ENCODE measurements at places on chromosomes 2 and 18. TPM values are rescaled to one million over a fixed set of nuclear protein-coding genes. Genes with fewer than 3 reads are reported as not detected.

CAPN14 gene
- 0.26 TPM for total RNA-seq

GRCh38 chr2:8976442-8977259 is 26.8 kb downstream of the MBOAT2 start:
- no peak for DNase-seq

KCNIP3 gene
- 4.1 TPM for total RNA-seq

SP3 gene
- 42.9 TPM for total RNA-seq

DSG2 gene
- 47.5 TPM for total RNA-seq

DNA sequence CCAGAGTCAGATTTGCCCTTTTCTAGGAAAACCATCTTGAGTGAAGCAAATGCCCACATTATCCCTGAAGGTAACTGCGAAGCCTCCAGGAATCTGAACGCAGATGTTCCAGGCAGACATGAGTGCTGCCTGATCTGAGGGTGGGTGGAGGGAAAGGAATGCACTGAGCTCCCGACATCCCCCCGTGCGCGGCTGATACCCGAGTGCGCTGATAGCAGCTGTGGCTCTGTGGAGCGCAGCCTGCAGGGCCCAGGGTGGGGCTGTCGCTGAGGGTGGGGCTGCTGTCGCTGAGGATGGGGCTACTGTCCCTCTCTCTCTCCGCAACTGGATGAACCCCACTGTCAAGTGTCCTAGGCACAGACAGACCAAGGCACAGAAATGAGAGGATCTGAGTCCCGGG is 82.4 kb downstream of the GFPT1 start:
- no peak for DNase-seq

GRCh38 chr18:62986490-62986889 is 271.1 kb downstream of the PHLPP1 start:
- DNase-seq = no peak

DNA sequence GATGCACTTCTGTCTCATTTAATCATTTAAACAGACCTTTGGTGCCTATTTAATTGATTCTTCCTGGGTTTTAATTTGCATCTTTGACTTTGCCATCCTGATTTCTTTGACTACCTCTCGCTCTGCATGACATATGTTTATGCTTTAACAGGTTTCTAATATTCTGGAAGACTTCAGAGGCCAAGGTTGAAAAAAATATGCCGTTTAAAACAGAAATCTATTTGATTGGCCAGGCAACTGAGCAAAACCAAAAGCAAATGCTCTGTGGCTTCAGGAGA is 303.4 kb downstream of the IRS1 start:
- DNase-seq = no peak

E2F6 gene
- 11.7 TPM for total RNA-seq

GRCh38 chr2:62803961-62804360 is 98.4 kb downstream of the EHBP1 start:
- no peak for DNase-seq

GRCh38 chr18:62037989-62038778 is 145.4 kb upstream of the RNF152 start:
- no peak for DNase-seq

DNA sequence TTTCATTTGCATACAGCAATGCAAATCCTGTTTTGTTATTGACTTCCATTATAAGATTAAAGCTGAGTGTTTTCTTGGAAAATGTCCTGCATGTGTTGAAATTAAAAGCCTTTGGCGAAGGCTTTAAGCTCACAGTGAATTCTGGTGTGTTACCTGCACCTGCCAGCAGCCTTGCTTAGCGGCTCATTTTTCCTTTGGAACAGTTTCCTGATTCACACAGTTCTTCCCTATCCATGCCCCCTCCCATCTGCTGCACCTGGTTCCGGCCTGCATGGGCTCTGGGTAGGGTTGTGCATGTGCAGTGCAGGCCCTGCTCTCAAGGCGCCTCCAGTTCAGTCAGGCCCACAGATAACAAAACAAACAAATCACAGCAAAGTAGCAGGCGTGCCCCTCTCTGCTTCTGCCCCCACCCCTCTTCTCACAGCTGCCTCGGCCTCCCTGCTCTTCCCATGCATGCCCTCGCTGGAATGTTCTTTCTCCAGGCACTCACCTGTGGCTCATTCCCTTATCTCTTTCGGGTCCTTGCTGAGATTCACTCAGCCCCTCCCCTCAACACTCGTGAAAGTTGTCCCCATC is 15.8 kb downstream of the MTCL1 start:
- DNase-seq = no peak

DNAJB2 gene
- total RNA-seq = 63.6 TPM

DNA sequence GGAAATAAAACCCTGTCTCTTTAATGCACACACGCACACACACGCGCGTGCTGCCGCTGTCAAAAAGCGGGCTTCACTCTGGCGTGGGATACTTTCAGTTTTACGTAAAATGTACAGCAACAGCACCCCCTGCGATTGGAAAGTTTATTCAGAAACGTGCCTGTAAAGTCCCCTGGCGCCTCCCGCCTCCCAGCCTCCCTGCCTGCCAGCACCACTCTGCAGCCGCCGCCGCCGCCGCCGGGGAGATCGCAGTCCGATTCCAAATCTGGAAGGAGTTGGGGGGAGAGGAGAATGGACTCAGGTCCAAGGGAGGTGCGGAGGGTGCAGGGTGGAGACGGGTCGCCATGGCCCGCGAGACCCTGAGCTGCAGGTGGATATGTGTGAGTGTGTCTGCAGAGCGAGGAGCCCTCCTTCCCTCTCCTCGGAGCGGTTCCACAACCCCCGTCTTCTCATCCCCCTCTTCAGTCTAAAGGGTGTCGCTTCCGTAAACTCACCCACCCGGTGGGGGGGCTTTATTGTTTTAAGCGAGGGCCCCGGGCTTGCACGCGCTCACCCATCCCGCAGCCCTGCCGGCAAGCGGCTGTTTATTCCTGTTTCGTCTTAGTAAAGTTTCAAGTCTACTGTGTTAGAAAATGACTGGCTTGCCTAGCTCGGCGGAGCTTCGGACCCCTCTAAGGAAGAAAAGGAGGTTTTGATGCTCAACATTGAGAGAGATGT is 1.8 kb upstream of the BCL11A start:
- no peak for DNase-seq

GRCh38 chr18:36492604-36493329 is 195.3 kb downstream of the FHOD3 start:
- no peak for DNase-seq

GRCh38 chr2:51994123-51994763 is 962.3 kb upstream of the NRXN1 start:
- no peak for DNase-seq

GRCh38 chr2:225526760-225527390 is 127.4 kb downstream of the NYAP2 start:
- DNase-seq = no peak

DNA sequence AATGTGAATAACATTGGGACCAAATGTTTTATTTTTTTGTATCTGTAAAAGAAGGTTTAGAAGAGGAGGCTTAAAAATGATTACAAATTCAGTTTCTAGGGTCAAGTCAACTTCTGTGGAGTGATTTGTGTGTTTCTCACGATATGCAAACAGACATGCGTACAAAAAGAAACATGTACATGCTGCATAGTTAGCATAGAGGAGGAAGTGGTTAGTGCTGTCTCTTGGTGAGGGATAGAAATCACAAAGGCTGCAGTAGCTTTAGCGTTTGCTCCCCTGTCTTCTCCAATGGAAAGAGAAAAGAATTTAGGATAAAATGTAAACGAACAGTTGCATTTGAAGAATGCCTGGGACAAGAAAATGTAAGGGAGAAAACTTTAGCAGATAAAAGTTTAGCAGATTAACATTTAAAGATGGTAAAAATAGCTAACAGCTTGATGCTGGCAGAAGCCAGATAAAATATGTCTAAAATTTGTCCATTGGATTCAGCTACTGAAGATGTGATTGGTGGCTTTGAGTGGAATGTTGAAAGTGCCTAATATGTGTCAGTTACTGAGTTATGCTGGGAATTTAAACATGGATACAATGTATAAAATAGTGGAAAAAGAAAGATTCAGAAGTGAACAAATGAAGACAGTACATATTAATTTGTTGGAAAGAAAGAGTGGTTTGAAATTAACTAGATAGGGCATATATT is 44.9 kb downstream of the MALT1 start:
- DNase-seq = no peak

- DNase-seq = no peak
Measured at GRCh38 chr2:109471658-109472057, 142.1 kb downstream of the SEPTIN10 start.

LRP2 gene
- 1.8 TPM for total RNA-seq

- no peak for DNase-seq
Measured at GRCh38 chr2:231222318-231223000, 24.0 kb downstream of the ARMC9 start.

- no peak for DNase-seq
Measured at GRCh38 chr2:78532762-78533379, 492.6 kb upstream of the REG3G start.

CD28 gene
- 2.9 TPM for total RNA-seq

HOXD3 gene
- total RNA-seq = 1.1 TPM

B3GNT7 gene
- total RNA-seq = 4.5 TPM

- DNase-seq = no peak
Measured at GRCh38 chr2:97908208-97908676, 87.5 kb downstream of the TMEM131 start.

- DNase-seq = no peak
Measured at GRCh38 chr18:5759194-5759593, 136.1 kb downstream of the TMEM200C start.

COPS8 gene
- total RNA-seq = 66.4 TPM

MYL12A gene
- total RNA-seq = 919 TPM

SPRED2 gene
- total RNA-seq = 26.4 TPM

MRPS9 gene
- total RNA-seq = 48.2 TPM

DNA sequence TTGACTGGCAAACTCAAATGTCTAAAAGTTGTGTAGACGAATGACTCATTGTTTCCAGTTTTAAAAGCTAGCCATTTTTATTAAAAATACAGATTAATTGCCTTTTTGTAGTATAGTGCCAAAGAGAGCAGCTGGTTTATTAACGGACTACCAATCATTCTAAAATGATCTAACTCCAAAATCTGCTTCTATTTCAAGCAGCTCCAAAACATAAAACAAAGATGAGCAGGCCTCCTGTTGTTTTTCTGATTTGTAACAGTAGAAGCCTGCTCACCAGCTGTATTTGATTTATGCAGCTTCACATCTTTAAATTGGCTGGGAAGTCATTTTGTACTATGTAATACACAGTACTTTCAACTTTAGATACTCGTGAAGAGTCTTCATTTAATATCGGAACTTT is 171.8 kb downstream of the UBR3 start:
- no peak for DNase-seq

DNA sequence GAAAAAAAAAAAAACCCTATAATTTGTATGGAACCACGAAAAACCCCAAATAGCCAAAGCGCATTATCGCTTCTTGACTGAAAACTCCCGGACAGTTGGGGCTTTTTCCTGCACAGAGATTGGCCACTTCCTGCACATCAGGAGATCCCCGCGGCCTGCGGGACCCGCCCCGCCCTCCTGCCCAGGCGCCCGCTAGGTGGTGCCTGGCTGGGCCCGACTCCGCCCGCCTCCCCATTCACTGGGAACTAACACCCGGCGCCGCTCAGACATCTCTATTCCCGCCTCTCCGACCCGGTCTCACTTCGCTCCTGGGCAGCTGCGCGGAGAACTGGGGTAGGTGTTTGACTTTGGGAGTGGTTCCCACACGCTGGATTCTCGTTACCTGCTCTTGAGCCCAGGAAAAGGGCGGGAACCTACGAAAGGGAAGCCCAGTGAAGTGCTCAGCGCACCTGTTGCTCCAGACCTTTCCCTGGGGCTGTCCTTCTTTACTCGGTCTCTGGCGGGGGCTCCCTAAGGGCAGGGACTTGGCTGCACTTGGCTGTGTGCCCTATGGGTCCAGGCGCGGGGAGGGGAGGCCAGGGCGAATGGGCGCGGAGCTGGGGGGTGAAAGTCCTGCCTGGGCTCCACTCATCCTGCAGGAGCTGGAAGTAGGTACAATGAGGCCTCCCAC is at the start of gene HMSD:
Gene HMSD, plus strand, starts transcription at position 234 of the 670 bp plus-strand sequence. CDS start 4,155 bp downstream, outside the sequence.
- peak; percentile 65 for DNase-seq

DNA sequence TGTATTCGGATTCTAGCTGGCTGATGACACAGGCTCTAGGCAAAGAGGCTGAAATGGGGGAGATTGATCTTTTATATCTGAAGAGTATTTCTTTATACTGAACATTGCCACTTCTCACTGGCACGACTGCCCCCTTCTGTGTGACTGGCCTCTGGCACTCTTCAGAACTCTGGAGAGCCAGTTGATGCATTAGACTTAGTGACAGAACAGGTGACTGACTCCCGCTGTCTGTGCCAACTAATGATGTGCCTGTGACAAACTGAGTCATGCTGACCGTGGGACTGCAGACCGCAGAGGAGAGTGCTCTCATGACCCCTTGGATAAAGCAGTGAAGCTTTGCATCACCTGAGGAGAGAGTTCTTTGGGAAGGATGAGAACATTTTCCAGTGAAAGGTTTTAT is 14.4 kb downstream of the MGAT5 start:
- peak; percentile 50 for DNase-seq

DNA sequence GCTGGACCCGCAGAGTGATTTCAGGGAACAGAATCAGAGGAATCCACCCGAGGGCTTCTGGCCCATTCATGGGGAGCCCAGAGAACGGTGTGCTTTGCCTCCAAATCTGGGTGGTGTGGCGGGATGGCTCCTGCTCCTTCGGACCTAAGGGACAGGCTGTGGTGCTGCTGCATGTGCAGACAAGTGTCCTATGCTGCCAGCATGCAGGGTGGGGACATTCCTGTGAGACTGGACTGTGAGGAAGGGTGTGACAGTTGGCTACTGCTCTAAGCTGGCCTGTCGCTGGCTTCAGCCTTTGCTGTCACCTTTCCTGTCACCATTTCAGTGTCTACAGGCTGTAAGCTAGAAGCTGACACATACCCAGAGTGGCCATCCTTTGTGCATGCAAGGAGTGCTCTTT is 2.9 kb upstream of the SLC4A3 start:
- DNase-seq = peak; percentile 61

GRCh38 chr2:70901227-70902066 is 34.3 kb upstream of the ATP6V1B1 start:
- peak; percentile 27 for DNase-seq

- DNase-seq = peak; percentile 74
Measured at GRCh38 chr2:8543383-8544170, 138.3 kb upstream of the ID2 start.

TDRD15 gene
- total RNA-seq = not detected

Data from left cardiac atrium (tissue), 4 donors.